ENCODE measurements at places on chromosomes 11 and 22.

DNA sequence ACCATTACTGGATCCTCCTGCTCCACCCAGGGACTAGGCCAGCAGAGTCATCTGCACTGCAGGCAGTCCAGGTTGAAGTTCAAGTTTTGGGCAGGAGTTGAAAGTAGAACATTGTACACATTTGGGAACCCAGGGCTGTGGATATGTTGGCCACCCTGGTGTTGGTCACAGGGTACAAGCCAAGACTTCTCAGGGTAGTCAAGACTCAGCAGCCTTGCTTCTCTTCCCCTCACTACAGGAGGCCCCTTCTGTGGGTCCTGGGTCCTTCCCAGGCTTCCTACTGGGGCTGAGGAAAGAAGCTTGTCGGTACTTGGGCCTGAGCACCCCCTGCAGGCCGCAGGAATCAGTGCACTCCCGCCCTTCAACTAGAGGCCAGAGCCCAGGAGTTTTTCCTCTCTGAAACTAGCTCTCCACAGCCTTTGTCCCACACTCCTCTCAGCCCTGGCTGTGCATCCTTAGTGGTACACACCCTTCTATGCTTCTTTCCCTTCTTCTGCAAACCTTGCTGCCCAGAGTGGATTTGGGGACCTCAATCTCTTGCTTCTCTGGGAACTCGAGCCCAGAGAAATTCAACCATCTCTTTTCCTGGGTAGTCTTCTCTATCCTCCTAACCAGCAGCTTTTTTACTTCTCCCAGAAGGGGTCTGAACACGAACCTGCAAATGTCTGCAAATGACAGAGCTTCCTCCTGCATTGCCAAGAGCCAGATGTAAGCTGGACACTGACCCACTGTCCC, 2.6 kb upstream of the HPX start:
- DNase-seq = peak; percentile 35

DNA sequence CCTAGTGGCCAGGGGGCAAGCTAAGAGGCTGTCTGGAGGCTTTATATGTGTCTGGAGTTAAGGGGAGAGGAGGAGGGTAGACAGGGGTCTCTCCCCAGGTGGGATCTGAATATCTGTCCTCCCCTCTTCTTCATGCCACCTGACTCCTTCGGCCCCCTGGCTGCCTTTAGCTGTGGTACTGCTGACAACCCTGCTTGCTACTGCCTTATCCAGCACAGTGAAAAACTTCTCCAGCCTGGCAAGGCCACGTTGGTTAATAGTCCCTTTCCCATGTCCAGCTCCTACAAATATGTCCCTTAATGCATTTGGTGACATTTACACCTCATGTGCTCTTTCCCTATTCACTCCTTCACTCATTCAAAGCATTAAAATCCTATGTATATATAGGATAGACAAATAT, 42.4 kb upstream of the NNMT start:
- no peak for DNase-seq

DNA sequence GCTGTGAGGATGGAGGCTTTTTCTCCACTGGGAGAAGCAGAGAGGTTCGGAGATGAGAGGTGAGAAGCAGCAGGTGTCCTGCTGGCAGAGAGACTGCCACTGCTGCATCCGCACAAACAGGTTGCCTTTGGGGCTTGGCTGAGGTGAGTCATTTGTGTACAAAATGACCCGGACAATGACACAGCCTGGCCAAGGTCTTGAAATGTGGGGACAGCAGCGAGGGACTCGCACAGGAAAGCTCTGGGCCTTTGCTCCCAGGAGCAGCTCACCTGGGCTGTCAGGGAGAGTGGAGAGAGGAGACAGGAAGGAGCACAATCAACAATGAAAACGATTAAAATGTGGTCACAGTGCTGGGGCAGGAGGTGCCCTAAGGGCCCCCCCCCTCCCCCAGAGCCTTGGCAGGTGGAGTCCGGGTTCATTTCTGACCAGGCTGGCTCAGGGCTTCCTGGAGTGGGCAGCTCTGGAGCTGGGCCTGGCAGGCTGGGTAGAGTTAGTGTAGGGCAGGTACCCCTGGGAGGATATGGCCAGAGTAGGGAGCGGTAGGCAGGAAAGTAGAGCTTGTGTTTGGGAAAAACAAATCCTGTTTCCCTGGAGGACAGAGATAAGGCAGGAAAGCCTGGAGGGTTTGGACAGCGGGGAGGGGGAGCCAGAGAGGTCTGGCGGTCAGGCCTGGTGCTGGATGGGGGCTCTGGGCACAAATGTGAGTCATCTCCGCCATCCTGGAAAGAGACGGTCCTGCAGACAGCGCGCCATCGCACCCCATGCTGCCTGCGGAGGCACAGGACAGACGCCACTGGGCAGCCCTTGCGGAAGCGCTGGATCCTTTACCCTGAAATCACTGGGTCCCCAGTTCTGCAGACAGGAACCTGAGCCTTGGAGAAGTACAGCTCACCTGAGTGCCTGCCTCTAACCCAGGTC, 37.8 kb upstream of the CELSR1 start:
- DNase-seq = no peak

GRCh38 chr22:41915035-41915785, at the start of gene SHISA8:
Gene SHISA8, minus strand, starts transcription at chr22:41915074. Its CDS starts 407 bp downstream, at chr22:41914667.
- DNase-seq = no peak

Data from prostate gland (tissue), 2 donors.